Umbilical cord (tissue), 2 donors: ENCODE measurements at places on chromosomes 6 and 20.

DNA sequence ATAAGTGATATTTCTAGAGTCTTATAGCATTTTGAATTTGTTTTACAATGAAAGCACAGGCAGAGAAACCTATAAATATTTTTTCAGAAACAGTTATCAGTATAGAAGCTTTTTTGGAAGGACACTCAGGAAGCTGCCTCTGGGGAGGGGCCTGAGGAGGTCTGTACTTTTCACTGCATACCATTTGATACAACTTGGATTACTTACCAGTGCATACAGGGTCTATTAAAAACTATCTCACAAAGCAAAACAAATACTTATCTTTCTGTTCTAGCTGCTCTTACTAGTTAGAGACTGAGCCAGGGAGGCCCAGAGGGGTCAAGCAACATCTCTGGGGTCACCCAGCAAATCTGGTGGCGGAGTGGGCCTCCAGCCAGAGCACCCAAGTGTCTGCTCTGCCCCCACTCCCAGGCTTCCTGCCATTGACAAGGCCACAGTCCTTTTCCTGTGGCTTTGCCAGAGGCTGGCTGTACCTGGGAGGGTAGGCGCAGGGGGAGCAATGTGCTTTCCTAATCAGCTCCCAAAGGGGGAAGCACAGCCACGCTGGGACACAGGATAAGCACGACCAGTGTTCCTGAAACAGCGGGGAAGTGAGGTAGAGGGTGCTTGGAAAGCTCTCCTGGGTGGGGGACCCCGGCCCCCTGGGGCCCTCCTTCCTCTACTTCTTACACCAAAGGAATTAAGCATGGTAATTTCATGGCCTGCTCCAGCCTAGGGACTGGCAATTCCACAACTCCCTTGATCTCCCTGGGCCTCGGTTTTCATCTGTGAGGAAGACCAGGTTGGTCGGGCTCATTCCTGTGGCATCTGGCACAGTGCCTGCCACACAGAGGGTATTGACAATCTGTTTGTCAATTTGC lies 7.8 kb downstream of the TCF15 start:
- no peak for DNase-seq

DNA sequence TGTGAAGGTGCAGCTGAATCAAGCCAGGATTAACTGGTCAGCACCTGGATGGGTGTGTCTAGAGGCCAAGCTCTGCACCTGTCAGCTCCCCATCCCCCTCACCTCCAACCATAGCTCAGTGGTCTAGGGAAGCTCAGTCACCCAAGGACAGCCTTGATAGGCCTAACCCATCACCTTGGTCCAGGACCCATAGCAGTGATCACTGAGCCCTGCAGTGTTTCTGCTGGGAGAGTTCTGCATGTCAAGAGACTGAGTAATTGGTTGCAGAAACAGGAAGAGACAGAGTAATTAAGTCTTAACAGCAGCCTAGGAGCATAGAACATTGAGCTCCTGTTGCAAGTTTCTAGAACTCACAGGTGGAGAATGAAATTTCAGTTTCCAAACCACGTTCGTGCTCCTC lies 18.7 kb upstream of the RALGAPB start:
- DNase-seq = no peak

DNA sequence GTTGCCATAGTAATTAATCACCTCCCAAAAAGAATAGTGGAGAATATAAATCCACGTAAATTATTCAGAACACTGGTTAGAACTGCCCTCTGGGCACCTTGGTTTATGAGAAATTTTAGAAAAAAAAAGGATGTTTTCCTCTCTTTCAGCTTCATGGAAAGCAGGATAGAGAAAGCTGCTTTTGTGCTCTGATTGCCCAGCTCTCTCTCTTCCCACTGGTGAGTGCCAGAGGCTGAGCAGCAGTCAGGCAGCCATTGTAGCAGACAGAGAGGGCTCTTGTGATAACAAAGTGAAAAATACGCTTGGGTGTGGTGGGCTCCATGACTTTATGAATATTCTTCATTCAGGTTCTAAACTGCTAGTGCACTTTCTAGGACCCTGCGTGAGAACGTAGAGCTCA lies 26.4 kb downstream of the SLC35F1 start:
- no peak for DNase-seq

- no peak for DNase-seq
Measured at GRCh38 chr20:25045343-25045712, 12.6 kb downstream of the ACSS1 start.

DNA sequence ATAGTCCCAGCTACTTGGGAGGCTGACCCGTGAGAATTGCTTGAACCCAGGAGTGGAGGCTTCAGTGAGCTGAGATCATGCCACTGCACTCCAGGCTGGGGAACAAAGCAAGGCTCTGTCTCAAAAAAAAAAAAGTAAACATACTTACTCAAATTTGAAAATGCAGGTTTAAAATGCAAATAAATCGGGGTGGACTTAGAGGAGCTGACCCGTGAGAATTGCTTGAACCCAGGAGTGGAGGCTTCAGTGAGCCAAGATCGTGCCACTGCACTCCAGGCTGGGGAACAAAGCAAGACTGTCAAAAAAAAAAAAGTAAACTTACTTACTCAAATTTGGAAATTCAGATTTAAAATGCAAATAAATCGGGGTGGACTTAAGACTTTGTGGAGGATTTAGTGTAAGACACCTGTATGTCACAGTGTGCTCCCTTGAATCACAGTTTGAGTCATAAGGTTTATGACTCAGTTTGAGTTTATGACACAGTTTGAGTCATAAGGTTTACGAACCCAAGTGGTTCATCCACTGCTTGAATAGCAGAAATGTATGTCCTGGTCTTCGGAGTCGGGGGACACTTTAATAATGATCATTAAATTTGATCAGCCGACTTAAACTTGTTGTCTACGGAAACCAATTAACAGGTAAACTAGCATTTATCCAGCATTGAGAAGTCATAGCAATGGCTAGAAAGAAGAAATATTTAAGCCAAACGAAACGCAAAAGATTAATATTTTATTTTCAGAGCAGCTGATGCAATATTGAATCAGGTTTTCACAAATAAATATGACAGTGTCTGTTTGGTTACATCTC lies 6.8 kb upstream of the MRPS10 start:
- no peak for DNase-seq

- DNase-seq = no peak
Measured at GRCh38 chr6:16648003-16648402, 113.3 kb downstream of the ATXN1 start.

DNA sequence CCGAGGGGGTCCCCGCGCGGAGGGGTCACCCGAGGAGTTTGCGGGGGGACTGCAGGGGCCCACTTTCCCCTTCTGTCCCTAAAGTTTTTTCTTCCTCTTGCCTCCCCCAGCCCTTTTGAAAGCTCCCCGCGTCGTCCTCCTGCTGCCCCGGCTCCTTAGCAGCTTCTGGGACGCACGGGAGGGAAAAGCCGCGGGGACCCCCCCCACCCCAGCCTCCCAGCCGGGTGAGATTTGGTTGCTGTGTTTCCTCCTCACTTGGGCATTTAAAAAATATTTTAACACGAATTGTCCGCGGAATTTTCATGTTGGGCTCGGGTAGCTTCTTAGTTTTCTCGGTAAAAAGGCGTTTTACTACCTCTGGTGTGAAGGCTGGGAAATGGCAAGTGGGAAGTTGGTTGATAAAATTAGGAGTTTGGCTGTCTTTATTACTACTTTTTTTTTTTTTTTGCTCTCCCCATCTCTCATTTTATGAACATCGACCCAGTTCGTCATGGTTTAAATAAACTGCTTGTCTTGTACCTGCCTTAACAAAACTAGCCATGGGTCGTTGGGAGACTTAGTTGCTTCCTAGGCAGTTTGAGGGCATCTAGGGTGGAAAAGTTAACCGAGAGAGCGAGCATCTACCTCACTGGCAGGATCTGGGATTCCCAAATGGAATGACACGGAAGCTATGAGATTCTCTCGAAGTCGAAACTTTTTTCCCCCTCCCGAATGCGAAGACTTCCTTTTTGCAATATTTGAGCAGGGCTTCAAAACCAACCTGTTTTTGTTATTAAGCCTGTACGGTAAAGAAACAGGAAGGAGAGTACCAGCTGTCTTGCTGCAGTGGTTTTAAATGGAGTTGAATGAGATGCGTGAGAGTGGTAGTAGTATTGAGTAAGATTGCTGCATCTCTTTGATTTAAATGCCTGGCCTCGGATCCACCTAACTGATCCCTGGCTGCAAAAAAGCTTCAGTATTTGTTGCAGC lies 868 bp downstream of the NCOA3 start:
- peak; percentile 54 for DNase-seq

DNA sequence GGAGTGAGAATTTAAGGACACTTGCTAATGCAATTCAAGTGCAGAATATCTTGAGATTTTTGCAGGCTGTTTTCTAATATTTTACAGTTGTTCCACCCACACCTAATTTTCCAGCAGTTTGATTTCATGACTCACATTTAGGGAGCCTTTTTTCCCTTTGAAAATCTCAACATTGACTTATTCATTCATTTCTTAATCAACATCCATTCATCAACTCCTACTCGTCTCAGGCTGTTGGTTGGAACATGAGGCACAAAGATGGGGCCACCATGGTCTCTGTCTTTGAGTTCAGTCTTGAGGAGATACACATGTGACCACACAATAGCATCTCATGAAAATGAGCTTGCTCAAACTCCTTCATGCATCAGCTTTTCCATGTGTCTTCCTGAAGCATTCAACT lies 135.6 kb downstream of the UNC5CL start:
- no peak for DNase-seq

DNA sequence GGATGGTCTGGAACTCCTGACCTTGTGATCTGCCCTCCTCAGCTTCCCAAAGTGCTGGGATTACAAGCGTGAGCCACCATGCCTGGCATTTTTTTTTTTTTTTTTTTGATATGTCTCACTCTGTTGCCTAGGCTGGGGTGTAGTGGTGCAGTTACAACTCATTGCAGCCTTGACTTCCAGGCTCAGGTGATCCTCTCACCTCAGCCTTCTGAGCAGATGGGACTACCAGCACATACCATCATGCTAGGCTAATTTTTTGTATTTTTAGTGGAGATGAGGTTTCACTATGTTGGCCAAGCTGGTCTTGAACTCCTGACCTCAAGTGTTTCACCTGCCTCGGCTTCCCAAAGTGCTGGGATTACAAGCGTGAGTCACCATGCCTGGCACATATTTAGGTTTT lies 34.3 kb downstream of the PHF20 start:
- DNase-seq = no peak

DNA sequence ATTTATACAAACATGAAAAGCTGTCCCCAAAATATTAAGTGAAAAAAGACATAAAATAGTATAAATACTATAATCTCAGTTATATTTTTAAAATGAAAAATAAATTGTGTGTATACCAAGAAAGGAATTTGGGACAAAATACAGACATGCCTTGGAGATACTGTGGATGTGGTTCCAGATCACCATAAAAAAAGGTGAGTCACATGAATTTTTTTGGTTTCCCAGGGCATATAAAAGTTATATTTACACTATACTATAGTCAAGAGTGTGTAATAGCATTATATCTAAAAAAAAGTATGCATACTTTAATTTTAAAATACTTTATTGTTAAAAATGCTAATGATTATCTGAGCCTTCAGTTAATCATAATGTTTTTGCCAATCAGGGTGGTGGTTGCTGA lies 17.4 kb upstream of the SDHAF4 start:
- no peak for DNase-seq

GRCh38 chr6:108423982-108424705 lies 129.3 kb downstream of the AFG1L start:
- no peak for DNase-seq

DNA sequence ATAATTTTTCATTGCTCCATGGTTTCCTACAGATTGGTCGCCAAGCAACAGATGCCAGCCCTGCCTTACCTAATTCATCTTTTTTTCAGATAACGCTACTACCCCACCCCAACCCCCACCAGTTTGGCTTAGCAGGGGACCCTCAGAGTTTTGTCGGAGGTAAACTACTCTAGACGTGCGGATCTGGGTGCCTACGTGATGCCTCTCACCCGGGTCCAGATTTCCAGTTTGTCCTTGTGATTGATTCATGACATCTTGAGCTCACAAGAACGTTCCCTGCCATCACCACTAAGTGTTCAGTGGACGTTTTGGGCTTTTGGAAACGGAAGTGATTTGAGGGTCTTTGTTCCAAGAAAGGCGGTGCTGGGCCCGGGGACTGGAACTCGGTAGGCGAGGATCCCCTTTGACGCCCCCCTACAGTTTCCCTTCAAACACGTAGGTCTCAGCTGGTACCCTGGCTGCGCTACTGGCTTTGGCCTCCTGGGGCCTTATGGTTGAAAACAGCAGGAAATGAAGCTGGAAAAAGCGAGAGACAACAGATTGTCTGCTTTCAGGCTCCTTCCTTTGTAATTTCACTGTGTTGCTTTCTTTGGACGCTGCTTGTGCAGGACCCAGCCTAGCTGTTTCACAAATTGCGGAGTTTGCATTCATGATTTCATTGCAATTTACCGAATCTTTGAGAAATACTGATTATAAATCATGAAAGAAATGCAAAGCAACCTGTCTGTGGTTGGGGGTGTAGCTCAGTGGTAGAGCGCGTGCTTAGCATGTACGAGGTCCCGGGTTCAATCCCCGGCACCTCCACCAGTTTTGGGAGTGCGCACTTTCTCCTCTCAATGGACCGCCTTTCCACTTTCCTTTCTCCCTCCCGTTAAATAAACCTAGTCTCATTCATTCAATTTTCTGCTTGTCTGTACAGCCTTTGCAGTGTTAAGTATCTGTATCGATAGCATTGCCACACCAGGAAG lies 81.0 kb downstream of the GPX5 start:
- peak; percentile 73 for DNase-seq

- no peak for DNase-seq
Measured at GRCh38 chr6:143264986-143265764, 185.3 kb downstream of the ADAT2 start.

DNA sequence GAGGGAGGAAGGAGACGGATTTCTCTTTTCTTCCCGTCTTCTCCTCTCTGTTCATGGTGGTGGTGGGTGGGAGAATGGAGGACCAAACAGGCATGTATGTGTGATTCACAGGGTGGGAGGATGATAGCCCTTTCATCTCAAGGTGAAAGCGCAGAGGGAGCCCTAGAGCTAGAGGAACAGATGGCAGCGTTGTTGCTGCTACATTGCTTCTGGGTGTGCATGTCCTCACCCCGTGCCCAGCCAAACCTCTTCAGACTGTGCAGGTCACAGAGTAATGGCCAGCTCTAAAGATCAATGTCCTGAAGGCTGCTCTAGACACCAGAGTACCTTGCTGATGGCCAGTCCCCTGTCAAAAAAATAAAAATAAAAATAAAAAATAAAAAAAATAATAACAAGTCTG lies 301.8 kb downstream of the TBC1D7 start:
- no peak for DNase-seq
